ENCODE measurements at places on chromosomes 3 and 15. TPM values are rescaled to one million over a fixed set of nuclear protein-coding genes. Genes with fewer than 3 reads are reported as not detected.
A peak's percentile ranks its signal among the peaks of the same experiment; 100 is the strongest.

GRCh38 chr3:25768851-25769250, 14.4 kb downstream of the NGLY1 start:
- DNase-seq, result no peak

DNA sequence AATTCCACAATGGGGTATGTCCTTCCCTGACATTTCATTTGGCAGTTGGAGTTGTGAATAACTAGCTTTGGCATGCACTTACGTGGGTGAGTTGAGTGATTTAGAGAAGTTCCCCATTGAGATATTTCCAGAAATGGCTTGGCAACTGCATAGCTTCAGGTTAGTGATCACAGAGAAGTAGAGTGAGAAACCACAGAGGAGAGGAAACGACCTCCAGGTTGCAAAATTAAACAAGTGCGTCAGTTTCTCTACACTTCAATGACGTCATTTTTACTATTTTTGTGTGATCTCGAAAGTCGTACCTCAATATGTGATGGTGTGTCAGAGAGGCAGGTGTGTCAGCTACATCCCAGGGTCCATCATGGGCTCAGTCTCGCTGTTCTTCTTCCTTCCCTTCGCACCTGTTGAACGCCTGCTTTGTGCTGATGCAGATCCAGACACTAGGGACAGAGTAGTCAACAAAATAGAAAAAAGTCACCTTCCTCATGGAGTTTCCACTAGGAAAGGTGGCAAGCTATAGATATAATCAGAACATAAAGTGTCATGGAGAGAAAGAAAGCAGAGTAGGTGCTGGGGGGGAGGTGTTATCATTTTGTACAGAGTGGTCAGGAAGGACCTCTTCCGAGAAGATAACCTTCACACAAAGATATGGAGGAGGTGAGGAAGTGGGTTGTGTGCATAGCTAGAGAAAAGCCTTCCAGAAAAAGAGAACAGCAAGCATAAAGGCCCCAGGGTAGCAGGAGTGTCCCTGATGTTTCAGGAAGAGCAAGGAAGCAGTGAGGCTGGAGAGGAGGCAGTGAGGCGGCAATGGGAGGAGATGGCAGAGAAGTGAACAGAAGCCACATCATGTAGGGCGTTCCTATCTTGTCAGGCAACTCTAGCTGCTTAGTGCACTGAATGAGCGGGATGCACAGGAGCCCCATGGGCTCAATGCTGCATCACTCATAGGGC, 75.6 kb downstream of the MCTP2 start:
- no peak for DNase-seq

LTF gene
- 1.3 TPM for total RNA-seq

DNA sequence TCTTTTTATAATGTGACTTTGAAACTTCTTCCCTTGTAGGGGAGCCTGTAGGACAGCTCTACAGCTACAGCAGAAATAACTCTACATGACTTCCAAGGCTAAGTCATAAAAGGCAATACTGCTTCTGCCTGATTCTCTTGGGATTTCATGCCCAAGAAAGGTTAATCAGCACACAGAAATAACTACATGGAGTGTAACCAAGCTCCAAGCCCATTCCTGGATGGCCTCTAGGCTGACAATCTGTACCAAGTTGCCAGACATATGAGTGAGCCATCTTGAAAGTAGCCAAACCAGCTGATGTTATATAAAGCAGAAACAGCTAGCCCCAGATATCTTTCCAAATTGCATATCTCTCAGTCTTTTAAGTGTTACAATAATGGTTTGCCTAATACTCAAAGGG, 75.8 kb upstream of the OSTN start:
- no peak for DNase-seq

- peak; percentile 77 for DNase-seq
Observed at GRCh38 chr15:57375827-57376695, at the start of gene CGNL1. CGNL1 (plus strand) TSS chr15:57376505; CDS start chr15:57438000, 61,495 bp downstream.

DNA sequence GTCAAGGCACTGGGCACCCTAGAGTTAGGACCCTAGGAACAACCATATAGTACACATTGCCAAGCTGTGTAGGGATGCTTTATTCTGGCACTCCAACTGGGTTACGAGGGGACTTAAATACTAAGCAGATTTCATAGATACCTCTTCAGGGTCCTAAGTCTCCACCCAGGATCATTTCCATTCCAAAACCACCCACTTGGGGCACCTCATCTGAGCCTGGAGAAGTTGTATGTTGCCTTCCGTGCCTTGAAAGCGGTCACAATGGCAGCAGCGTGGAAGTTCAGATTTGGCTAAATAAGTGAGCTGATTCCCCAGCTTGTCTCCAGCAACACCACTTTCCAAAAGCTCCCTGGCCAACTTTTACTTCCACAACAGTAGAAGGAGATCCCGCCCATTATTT, 4.6 kb downstream of the TMEM202 start:
- peak; percentile 7 for DNase-seq

GRCh38 chr3:108501535-108501934, 8.9 kb downstream of the MYH15 start:
- DNase-seq, result no peak

DNA sequence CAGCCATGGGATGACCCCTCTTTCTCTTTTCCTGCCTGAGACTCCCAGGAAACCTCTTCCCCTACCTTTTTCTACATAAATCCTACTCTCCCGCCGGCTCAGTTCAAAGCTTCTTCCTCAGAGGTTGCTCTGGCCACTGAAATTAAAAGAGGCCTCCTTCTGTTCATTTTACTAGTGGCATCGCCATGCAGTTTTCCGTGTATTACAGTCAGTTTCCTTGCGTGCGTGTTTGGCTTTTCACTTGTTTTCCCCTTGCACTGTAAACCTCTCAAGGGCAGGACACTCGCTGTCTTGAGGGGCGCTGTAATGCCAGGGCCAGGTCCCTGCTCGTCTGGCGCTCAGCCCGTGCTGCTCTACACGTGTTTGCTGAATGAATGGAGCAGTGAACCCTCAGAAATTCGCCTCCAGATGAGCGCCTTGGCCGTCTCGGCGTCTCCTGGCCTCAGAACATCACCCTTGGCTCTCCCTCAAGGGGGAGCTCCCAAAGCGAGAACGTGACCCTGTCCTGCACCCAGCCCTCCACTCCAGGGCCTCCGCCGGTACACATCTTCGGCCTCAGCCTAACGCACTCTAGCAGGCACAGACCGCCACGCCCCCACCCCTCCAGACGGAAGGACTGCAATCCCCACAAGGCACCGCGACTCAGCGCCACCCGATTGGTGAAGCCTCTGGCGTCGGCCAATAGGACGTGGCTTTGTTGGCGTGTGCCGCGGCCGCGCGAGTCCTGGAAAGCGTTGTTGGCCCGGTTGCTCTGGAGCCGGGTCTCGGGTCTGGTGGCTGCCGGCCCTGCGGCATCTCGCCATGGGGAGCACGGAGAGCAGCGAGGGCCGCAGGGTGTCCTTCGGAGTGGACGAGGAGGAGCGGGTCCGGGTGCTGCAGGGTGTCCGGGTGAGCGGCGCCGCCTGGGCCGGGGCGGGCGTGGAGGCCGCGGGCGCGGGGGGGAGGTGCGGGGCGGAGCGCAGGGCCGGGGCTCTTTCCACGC, at the start of gene CHCHD6:
CHCHD6 (plus strand) TSS at position 729 of the 982 bp plus-strand sequence; CDS start at position 802, 73 bp downstream.
- peak; percentile 98 for DNase-seq

DNA sequence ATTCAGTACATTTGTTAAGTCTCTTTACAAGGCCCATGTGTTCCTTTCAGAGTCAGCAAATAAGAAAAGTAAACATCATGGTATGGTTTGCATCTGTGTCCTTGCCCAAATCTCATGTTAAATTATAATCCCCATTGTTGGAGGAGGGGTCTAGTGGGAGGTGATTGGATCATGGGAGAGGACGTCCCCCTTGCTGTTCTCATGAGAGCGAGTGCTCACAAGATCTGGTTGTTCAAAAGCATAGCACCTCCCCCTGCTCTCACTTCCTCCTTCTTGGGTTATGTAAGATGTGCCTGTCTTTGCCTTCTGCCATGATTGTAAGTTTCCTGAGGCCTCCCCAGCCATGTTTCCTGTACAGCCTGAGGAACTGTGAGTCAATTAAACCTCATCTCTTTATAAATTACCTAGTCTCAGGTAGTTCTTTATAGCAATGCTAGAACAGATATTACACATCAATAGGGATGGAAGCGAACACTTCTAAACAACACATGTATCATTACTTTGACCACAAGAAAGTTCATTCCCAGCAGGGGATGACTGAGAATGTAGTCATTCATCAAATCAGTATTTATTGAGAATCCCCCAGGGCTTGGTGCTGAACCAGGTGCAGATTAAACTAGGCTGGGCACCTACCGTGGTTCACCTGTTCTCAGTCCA, 4.1 kb downstream of the EFCAB12 start:
- DNase-seq, result no peak

- DNase-seq, result peak; percentile 88
Observed at GRCh38 chr3:126212620-126213378, 32.4 kb upstream of the ALDH1L1 start.

- DNase-seq, result no peak
Observed at GRCh38 chr3:166444336-166444735, 607.1 kb upstream of the BCHE start.

MAP1A gene
- total RNA-seq, result 2.0 TPM

DNA sequence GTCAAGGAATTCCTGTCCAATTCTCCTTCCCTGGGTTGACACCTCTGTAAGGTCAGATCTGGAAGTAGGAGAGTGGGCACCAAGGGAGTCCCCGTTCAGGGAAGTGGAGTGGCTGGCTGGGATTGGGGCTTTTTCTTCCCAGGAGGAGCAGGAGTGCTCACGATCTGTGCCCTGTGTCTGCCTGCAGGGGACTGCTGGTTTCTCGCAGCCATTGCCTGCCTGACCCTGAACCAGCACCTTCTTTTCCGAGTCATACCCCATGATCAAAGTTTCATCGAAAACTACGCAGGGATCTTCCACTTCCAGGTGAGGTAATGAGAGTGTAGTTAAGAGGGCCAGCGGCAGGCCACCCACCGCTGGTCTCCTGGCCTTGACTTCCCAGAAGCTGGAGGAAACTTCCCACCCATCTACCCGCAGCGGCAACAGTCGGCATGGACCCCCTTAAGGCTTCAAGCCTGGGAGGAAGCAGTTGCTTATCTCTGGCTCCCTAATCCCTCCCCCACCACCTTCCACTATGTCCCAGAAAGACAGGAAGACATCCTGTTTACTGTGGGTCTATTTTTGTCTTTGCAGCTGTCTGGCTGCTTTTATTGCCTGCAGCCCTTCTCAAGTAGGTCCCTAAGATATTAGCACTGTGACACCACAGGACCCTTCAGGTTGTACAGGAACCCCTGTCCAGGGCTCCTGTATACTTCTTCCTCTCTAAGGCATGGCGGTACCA, 26.8 kb downstream of the CAPN3 start:
- no peak for DNase-seq

GRCh38 chr3:187986514-187986934, 167.4 kb upstream of the LPP start:
- no peak for DNase-seq

ALG1L2 gene
- not detected for total RNA-seq

DNA sequence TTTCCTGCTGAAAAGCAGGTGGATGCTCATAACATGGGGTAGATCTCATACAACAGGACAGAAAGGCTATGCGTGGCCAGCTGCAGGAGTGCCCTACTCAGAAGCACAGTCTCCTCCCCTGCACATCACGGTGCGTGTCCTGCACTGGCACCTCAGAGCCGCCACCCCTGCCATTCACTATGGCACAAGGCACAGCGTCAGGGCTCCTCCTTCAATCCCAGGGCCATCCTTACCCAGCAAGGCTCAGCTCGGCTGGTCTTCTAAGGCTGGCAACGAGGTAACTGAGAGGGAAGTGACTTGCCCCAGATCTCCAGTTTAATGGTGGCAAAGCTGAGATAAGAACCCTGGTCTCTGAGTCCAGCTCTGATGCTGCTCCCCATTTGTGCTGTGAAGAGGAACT, 97.1 kb downstream of the CPN2 start:
- DNase-seq, result no peak

- no peak for DNase-seq
Observed at GRCh38 chr3:31760654-31761053, 220.4 kb downstream of the OSBPL10 start.

DNA sequence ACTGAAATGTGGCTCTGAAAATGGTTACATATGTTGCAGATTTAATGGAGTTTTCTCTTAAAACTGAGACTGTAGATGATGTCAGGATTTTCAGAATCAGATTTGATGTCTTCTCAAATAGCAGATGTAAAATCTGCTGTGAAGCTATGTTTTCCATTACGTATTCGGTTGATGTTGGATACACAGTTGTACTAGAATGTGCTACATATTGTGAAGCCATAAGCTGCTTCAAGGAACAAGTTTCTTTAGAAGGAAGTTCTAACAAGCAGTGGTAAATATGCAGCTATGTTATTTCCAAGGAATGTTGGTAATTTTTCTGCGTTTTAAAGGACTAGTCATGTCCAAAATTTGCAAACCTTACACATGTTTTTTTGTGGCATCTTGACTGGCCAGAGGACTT, 197.7 kb downstream of the RBMS3 start:
- no peak for DNase-seq

DNA sequence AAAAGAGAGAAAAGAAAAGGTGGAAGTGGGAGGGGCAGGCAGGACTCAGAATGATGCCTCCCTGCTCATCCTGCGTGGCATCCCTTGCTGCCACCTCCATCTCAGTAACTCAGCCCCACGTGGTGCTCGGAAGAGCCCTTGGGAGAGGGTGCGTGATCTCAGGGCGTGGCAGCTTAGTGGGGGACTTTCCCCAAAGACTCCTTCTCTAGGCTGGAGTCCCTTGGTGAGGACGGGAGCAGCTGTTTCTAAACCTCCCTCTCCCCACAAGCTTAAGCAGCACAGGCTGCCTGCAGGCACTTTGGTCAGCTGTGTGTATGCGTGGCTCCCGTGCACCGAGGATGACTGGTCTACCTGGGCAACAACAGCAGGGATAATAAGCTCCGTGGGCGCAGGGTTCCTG, 7.4 kb upstream of the ANPEP start:
- DNase-seq, result no peak

DNA sequence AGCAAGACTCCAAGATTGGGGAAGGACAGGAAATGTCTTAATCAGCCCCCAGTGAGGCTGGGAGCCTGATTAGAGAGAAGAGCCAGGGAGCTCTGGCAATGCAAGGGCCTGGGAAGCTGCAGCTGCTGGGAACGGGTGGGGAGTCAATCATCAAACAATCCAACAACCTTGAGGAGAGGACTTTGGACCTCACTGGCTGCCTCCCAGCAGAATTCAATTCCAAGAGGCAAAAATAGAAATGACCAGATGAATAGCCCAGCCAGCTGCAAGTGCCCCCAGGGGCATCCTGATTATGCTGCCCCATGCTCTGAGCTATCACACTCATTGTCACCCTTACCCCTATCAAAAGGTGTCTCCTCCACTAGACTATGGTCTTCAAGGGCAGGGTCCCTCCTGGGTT, 6.1 kb upstream of the HOMER2 start:
- DNase-seq, result no peak

DNA sequence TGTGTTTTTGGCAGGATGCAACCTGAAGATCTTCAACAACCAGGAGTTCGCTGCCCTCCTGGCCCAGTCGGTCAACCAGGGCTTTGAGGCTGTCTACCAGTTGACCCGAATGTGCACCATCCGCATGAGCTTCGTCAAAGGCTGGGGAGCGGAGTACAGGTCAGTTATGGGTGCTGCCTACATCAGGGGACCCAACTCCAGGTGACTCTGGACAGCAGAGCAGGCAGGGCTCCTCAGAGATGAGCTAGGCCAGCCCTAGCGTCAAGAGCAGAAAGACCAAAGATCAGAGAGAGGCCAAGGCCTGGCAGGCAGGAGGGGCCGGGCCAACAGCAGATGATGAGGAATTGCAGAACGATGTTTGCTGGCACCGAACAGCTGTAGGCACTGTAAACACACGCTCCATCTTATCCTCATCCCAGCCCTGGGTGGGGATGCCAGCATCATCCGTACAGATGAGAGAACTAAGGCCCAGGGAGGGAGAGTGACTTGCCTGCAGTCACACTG, 67.1 kb downstream of the AAGAB start:
- no peak for DNase-seq

AMIGO3 gene
- total RNA-seq, result 10.4 TPM

GRCh38 chr3:145942052-145942451, 218.9 kb downstream of the PLOD2 start:
- DNase-seq, result no peak

TGM5 gene
- total RNA-seq, result not detected

TF gene
- total RNA-seq, result 0.76 TPM
